ENCODE measurements at places on chromosomes 11 and 22.

GRCh38 chr22:39724857-39725256 is 154.3 kb downstream of the CACNA1I start:
- DNase-seq = no peak

DNA sequence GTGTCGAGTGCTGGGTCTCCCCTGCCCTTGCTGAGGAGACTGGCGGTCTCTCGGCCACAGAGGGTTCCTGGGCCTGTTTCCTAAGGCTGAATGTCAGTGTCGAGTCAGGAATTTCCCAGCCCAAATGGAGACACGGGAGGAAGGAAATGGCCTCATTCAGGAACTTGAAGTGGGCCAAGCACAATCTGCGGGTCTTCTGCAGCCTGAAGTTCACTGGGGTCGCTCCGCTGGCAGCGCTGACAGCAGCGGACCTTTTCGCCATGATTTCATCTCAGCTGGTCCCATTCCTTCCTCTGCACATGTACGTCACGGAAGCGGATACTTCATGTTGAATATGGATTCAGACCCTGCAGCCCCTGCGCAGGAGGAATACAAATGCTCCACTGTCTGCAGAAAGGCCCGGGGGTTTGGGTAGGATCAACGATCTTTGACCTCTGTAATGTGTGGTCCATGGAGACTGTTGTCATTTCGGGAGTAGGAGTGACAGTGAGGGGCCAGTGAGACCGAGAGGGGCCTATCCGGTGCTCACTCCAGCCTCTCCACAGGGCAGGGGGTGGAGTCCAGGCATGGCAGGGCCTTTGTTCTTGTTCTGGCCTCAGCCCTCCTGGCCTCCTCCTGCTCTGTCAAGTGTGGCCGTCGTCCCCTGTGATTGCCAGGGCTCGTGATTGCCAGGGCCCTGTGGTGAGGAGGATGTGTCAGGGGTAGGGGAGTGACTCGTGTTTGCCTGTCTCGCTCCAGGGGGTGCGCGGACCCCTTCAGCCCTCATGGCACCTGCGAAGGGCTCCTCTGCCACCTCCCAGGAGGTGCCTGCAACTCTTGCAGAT is 402.3 kb downstream of the TBC1D22A start:
- no peak for DNase-seq

DNA sequence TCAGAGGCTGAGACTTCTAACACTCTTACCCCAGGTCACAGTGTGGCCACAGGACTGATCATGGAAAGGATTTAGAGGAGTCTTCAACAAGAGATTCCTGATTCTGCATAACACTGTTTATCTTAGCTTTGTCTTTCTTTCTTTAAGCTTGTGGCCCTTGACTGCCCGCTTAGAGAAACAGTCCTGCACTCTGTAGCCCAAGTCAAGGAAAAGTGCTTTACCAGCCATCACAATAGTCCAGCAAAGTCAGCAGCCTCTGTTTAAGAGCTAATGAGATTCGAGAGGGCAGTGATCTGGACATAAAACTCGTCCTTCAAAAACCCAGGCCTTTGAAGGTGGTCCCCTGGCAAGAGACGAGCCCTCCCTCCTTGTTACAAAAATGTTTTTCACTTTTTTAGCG is 30.0 kb downstream of the PRDM10 start:
- no peak for DNase-seq

DNA sequence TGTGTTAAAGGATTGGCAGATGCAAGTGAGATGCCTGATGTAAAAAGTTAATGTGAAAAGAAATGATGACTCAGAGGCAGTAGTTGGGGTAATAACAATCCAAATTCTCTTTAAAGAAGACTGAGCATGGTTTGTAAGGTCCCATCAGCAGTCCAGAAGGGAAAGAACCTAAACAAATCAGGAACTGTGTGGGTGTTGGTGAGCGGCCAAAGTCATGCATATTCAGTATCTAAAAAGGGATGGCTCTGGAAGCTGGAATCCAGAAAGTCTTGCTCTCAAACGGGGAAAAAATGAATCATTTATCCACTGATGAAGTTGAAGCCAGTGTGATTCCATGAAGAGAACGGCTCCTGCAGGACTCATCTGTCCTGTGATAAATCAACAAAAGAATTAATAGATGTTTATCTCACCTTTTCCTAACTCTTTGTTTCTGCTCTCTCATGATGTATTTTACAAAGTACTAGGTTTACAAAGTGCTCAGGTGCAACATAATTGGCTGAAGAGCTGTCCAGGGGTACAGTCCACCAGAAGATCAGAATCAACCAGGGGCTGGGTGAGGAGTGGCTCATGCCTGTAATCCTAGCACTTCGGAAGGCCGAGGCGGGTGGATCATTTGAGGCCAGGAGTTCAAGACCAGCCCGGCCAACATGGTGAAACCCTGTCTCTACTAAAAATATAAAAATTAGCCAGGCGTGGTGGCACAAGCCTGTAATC is 20.5 kb upstream of the SORL1-AS1 start:
- no peak for DNase-seq

DNA sequence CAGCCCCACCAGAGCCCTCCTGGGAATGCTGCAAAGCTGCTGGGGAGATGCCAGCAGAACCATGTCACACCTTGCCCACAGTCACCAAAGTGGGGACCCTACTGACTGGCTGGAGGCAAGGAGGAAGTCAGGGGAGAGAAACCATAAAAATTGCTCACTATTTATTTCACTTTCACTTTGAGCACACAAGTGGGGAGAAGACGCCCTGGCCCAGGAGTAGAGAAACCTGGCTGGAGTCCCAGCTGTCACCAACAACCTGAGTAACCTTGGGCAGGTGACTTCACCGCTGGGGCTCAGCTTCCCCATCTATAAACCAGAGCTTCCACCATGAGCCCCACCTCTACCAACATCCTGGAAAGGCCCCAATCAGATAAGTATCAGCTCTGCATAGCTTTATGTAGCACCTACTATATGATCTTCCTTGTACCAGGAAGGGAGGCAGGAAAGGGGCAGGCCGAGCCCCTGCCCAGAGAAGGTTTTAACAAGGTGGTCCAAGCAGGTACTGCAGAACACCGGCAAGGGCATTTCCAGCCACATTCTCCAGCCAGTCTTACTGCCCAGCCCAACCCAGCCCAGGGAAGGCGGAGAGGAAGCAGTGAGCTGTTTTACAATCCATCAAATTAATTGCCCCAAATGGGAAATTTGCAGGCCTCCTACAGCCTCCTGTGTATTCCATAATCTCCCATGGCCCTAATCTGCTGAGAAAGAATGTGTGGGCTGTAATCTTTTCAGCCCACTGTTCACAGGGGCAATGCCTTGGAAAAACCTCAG is 27.6 kb downstream of the PLEKHA7 start:
- no peak for DNase-seq

DNA sequence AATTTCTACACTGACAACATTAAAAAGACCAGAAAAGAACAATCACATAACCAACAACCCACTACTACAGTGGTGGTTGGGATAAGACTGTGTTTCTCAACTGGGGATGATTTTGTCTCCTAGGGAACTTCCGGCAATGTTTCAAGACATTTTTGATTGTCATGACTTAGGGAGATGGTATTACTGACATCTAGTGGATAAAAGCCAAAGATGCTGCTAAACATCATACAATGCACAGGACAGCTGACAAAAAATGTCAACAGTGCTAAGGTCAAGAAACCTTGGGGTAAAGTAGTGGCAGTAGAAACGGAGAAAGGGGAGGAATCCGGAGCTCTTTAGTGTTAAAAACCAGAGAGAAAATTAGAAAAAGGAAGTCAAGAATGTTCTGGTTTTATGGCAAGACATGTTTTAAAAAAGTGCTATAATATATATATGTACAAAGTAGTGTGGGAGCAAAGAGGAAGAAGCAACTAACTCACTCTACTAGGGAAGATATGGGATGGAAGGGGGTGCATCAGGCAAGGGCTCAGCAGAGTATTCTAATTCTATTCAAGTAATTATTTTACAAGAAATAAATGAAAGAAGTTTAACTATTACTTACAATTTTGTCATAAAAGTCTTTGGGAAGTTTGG is 37.2 kb downstream of the CKAP5 start:
- no peak for DNase-seq

DNA sequence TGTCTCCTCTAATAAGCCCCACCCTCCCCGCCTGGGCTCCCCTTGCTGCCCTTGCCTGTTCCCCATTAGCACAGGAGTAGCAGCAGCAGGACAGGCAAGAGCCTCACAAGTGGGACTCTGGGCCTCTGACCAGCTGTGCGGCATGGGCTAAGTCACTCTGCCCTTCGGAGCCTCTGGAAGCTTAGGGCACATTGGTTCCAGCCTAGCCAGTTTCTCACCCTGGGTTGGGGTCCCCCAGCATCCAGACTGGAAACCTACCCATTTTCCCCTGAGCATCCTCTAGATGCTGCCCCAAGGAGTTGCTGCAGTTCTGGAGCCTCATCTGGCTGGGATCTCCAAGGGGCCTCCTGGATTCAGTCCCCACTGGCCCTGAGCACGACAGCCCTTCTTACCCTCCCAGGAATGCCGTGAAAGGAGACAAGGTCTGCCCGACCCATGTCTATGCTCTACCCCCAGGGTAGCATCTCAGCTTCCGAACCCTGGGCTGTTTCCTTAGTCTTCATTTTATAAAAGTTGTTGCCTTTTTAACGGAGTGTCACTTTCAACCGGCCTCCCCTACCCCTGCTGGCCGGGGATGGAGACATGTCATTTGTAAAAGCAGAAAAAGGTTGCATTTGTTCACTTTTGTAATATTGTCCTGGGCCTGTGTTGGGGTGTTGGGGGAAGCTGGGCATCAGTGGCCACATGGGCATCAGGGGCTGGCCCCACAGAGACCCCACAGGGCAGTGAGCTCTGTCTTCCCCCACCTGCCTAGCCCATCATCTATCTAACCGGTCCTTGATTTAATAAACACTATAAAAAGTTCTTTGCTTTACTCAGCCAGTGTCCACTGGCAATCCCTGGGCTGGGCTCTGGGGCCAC is 14.4 kb downstream of the TSKU start:
- DNase-seq = no peak

- DNase-seq = no peak
Measured at GRCh38 chr11:103851166-103851651, 185.2 kb upstream of the DDI1 start.

DNA sequence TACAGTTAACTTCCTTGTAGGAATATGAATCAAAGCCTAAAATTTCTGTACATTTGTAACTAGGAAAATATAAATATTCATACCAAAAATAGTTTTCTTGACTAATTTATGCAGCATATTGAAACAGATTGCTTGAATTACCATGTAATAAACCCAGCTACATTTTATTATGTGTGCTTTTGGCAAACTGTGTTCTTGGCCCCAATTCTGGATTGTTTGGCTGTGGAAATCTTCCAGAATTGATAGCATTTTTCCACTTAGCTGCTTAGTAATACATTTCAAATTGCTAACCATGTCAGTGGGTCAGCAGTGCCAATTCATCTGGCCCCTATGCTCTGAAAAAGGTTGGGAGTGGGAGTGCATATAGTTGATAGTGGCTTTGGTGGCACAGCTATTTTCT is 32.3 kb downstream of the PDHX start:
- no peak for DNase-seq

Measured in thymus (tissue), 14 donors.